ENCODE measurements at places on chromosomes 5 and 9.

DNA sequence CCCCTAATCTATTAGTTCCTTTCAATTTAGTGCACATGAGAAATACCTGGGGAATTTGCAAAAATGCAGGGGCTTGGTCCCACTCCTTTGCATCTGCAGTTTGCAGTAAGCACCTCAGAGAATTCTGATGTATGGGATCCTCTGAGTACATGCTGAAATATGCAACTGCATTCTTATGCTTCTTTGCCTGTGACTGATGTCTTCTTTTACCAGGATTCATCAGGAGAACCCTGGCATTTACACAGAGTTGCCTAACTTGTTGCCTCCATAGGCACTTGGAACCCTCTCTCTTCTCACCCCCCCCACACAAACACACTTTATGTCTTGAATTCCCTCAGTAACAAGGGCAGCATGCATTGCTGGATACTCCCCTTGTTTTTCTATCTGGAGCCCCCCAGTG is 173.1 kb downstream of the KDM4C start:
- no peak for DNase-seq

- no peak for DNase-seq
These were observed 31.6 kb upstream of the N4BP3 start for GRCh38 chr5:178081571-178082243.

GRCh38 chr9:136075134-136075841 is 19.8 kb downstream of the NACC2 start:
- DNase-seq: no peak

- DNase-seq: no peak
These were observed 437.9 kb downstream of the EFNA5 start for GRCh38 chr5:107232788-107233187.

DNA sequence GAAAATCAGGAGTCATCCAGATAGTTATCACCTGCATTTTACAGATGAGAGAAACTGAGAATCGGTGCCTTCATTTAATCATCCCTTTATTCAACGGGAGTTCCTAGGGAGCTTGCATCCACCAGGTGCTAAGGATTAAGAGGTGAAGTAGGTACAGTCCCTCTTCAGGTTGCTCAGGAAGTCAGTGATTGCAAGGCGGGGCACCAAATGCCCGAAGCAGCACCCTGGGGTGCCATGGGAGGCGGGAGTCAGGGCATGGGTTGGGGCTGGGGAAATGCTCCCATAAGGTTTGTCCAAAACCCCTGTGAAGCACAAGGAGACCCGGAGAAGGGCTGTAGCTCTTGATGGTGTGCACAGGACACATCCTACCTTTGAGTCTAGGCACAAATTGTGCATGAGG is 98.8 kb upstream of the KLF4 start:
- no peak for DNase-seq

DNA sequence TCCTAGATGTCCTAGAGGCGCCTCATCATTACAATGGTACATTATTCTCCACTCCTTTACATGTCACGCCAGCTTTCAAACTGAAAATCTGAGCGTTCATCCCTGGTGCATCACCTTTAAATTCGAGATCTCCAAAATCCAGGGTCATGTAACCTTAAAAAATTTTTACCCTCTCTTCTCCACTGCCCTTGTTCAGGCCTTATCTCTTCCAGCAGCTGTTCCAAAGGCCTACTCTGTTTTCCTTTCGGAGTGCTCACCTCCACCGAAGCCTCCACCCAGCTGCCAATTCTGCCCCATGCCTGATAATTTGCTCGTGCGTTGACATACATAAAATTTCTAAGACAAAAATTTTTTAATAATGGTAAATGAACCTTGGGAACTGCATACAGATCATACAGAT is 950 bp upstream of the MSH3 start:
- DNase-seq: no peak

DNA sequence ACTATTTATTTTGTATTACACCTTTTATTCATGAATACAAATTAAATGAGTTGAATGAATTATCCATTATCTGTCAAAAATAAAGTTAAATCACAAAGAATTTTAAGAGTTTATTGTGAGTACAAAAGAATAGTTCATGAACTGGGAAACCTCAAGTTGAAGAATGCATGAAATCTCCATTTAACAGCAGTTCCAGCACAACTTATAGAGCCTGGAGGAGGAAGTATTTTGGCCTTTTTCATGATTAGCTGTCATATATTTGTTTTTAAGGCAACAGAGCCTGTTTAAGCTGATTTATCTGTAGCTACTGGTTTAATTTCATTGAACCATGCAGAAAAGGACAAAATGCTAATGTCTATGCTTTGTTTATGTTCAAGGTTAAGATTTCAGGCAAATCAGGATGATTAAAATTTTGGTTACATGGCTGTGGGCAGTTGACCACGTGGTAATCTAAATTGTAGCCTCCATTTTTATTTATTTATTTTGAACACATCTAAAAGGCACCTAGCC is 12.2 kb downstream of the SPINK1 start:
- DNase-seq: no peak

GRCh38 chr5:135244620-135245021 is 154.4 kb downstream of the MACROH2A1 start:
- DNase-seq: no peak

- DNase-seq: no peak
These were observed 557.6 kb downstream of the CETN3 start for GRCh38 chr5:89851911-89852310.

- no peak for DNase-seq
These were observed 41.7 kb upstream of the CLK4 start for GRCh38 chr5:178668579-178668978.

GRCh38 chr9:131799177-131799823 is 59.4 kb upstream of the RAPGEF1 start:
- peak; percentile 39 for DNase-seq

DNA sequence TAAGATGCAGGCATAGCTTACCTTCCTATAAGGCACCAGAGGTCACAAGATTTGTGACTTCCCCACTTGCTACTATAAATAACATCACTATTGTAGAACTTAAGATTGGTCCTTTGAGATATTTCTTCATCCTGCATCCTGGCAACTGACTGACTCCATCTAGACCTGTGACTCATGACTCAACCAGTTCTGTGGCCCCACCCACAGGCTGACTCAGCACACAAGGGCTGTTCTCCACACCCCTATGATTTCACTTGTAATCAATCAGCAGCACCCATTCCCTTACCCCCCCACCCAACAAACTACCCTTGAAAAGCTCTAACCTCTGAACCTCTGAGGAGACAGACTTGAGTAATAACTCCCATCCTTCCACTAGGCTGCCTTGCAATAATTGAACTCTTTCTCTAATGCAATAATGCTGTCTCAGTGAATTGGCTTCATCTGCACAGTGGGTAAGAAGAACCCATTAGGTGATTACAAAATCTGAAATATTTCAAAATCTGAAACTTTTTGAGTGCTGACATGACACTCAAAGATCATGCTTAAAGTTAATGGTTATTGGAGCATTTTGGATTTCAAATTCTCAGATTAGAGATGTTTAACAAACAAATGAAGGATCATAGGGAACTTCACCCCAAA is 296.7 kb downstream of the ARL15 start:
- peak; percentile 63 for DNase-seq

DNA sequence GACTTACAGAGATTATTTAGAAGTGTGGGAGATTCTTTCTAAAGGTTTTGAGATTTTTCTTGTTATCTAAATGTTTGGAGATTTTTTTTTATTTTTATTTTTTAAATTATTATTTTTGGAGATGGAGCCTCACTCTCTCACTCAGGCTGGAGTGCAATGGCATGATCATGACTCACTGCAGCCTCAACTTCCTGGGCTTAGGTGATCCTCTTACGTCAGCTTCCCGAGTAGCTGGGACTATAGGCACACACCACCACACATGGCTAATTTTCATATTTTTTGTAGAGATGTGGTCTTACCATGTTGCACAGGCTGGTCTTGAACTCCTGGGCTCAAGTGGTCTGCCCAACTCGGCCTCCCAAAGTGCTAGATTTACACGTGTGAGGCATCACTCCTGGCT is 694.5 kb downstream of the TLE1 start:
- no peak for DNase-seq
